Astrocyte (in vitro differentiated cells and primary cell): ENCODE measurements at places on chromosomes 7 and 10. TPM values are rescaled to one million over a fixed set of nuclear protein-coding genes. Genes with fewer than 3 reads are reported as not detected.

DNA sequence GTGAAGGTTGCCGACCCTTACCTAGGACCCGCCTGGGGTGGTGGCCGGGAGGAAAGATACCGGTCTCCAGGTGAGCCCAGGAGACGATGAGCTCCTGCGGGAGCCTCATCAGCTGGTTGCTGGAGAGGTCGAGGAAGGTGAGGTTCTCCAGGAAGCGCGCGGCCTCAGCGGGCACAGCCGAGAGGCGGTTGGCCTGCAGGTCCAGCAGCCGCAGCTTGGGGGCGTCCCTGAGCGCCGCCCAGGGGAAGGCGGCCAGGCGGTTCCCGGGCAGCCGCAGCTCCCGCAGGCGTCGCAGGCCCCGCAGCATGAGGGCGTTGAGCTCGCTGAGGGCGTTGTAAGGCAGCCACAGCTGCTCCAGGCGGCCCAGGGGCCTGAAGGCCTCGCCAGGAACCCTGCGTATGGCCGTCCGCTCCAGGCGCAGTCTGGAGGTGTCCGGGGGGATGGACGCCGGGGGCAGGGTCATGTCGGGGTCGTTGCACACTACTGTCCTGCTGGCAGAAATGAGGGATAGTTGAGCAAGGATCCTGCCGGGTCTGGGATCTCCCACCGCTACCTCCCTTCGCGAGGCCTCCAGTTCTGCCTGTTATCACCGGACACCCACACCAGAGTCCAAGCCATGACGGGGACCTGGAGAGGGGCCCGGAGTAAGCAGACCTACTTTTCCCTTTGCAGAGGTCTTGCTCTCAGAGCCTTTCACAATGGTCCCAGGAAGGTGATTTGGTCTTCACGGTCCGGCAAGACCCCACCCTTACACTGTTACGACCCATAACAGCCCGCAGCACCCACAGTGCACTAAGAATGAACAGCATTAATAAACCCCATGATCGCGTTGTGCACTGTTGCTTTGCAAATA is 3.9 kb downstream of the LRIT1 start:
- no peak for DNase-seq

GRCh38 chr10:2729197-2729596 is 338.2 kb upstream of the PFKP start:
- no peak for DNase-seq

DNA sequence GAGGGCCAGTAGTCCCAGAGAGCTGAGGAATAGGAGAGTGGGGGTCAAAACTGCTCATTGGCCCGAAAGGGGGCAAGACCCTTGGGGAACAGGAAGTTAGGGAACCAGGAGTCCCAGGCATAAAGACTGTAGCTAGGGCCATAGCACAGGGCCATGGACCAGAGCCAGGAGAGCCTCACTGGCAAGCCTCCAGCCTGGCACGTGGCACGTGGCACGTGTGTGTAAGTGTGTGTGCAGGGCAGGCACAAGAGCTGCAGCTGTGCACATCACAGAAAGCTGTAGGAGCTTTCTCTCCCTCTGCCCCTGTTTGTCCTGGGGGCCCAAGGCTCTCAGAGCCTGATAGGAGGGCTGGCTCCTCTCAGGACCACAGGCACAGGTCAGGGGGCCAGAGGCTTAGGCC is 47.8 kb upstream of the SLF2 start:
- DNase-seq: no peak

GRCh38 chr10:79904671-79905321 is 44.1 kb downstream of the SFTPD start:
- peak; percentile 63 for DNase-seq

GRCh38 chr7:55178292-55178862 is 159.6 kb downstream of the EGFR start:
- no peak for DNase-seq

DNA sequence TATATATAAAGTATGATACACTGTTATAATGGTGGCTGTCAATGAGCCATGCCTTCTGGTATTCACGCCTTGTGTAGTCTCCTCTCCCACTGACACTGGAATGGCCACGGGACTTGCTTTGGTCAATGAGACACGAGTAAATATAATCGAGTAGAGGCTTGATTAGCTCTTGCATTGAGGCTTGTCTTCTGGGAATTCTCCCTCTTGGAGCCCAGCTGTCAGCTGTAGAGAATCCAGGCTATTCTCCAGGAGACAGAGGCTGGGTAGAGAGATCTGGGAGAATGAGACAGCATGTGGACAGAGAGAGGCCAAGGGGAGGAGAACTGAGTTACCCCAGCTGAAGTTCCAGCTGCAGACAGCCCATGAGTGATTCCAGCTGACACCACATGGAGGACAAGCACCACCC is 25.2 kb upstream of the PLCE1 start:
- no peak for DNase-seq

GRCh38 chr10:26214551-26215395 is 1.8 kb upstream of the GAD2 start:
- DNase-seq: no peak

DNA sequence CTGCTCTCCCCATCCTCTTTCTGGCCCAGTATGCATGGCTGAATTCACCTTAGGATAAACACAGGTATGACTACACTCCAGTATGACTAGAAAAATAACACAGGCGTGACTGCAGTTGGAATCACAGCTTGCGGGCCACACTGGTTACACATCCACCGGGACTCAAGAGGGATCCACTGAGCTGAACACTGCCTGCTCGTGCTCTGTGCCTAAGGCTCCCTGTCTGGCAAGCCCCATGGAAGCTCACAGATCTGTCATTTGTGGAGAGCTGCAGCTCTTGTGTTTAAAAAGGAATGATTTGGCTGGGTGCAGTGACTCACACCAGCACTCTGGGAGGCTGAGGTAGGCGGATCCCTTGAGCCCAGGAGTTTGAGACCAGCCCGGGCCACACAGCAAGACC is 26.8 kb downstream of the VOPP1 start:
- DNase-seq: peak; percentile 80

DNA sequence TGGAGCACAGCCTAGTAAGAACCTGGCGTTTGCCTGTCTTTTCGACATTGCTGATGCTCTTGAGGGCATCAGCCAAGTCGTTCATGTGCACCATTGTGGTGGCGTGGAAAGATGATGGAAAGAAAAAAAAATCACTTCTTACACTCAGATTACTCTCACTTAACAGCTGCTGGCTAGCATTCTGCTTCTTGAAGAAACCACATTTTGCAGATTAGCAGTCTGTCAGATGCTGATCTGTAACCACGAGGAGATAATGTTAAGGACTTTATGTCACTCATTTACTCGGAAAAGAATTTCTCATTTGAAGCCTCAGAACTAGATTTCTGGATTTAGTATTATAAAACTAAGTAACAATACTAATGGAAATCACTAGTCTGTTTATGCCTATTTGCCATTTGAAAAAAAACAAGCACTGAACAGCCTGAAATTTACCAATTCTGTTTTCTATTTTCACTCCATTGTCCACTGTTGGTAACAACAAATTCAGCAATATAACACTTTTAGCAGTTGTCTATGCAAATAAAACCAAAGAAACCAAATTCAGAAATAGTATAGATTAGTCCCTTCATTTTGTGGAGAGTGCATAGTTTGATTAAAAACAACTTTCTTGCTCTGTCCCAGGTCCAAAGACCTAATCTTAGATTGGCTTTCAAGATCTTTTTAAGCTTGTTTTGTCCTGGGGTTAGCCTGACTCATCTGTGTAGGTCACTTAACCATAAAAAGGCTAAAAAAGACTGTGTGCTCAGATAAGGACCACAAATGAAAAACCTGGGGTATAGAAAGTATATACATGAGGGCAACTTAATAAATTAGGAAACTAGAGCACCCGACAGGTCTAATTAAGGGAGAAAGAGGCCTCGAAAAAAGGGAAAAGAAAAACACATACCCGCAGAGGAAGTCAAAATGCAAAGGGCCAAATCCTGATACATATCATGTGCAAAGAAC is 67.5 kb downstream of the NT5C2 start:
- DNase-seq: peak; percentile 80

ZC3HAV1 gene
- 63.0 and 63.8 TPM in 2 replicates for total RNA-seq

GRCh38 chr7:118252087-118252486 is 27.6 kb downstream of the ANKRD7 start:
- no peak for DNase-seq

SFTPD gene
- 0.22 and 0.27 TPM in 2 replicates for total RNA-seq

GRCh38 chr7:15609287-15609686 is 47.5 kb upstream of the AGMO start:
- no peak for DNase-seq

GRCh38 chr10:119656760-119657159 is 5.6 kb downstream of the BAG3 start:
- no peak for DNase-seq

- DNase-seq: peak; percentile 12
Measured at GRCh38 chr10:104391150-104391968, 37.7 kb downstream of the CFAP58 start.

DNA sequence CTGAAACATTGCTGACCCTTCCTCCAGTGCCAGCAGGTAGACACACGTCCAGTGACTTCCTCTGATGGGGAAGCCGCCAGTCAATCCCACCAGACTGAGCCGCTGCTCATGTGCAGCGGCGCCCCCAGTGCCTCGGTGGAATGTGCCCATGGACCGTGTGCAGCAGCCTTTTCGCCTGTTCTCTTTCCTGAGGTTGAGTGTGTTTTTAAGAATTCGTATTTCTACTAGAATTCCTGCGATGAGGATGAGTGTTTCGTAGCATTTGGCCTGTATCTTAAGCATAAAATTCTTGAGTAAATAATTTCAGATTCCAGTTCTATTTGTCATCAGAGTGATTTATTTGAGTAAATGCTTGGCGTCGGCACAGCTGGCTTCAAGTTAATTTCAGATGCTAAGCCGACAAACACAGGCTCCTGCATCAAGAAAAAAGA is 35.4 kb downstream of the BNIP3 start:
- peak; percentile 94 for DNase-seq

GRCh38 chr7:17422966-17423365 is 124.5 kb downstream of the AHR start:
- peak; percentile 91 for DNase-seq

GRCh38 chr10:42934351-42934811 is 142.5 kb upstream of the RET start:
- DNase-seq: no peak

TMEM236 gene
- total RNA-seq: 0.14 and 0.43 TPM in 2 replicates

GPR37 gene
- 9.0 and 9.8 TPM in 2 replicates for total RNA-seq

GRCh38 chr10:43569681-43570080 is 4.7 kb downstream of the ZNF239 start:
- no peak for DNase-seq

SEPTIN7 gene
- total RNA-seq: 330 and 339 TPM in 2 replicates

DNA sequence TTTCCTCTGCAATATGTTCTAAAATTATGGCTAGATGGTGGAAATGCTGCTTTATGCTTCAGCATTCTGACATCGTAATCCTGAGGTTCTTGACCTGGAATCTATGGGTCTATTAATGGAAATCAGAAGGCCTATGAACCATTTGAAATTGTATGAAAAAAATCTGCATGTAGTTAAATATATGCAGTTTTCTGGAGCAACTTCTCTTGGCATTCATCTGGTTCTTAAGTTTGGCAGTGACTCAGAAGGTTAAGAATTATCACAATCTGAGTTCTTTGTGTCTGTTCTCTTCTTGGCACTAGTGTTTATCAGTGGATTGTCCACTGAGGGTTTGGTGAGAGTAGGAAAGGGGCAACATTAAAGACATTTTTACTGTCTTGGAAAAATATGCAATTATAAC is 71.1 kb upstream of the FZD1 start:
- DNase-seq: peak; percentile 39

- no peak for DNase-seq
Measured at GRCh38 chr10:58833771-58834561, 321.3 kb downstream of the BICC1 start.

RTKN2 gene
- 8.4 and 8.9 TPM in 2 replicates for total RNA-seq

GRCh38 chr10:70605161-70605560 is 2.6 kb upstream of the PRF1 start:
- DNase-seq: no peak

DNA sequence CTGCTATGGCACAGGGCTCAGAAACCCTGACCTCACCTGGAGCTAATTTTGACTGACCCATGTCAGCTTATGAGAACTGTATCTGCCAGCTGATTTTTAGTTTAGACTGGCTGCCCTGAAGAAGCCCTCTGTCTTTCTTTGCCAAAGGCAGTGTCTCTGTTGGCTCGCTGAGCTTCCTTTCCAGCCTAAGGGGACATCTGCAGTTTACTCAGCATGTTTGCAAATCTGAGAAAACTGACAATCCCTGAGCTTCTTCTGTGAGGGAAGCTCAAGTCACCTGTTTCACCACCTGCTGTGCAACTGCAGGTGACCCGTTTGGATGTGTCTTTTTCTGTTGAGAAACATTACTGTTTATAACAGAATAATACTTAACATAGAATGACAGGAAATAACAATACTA is 46.0 kb downstream of the PRKAR2B start:
- no peak for DNase-seq

C10orf53 gene
- not detected in 2 replicates for total RNA-seq

CPED1 gene
- total RNA-seq: 6.0 and 6.1 TPM in 2 replicates

GSAP gene
- 2.7 and 4.1 TPM in 2 replicates for total RNA-seq

NODAL gene
- total RNA-seq: 0.43 TPM in 1 of 2 replicates, not detected in the other

TRIM4 gene
- total RNA-seq: 4.1 and 4.6 TPM in 2 replicates

DNA sequence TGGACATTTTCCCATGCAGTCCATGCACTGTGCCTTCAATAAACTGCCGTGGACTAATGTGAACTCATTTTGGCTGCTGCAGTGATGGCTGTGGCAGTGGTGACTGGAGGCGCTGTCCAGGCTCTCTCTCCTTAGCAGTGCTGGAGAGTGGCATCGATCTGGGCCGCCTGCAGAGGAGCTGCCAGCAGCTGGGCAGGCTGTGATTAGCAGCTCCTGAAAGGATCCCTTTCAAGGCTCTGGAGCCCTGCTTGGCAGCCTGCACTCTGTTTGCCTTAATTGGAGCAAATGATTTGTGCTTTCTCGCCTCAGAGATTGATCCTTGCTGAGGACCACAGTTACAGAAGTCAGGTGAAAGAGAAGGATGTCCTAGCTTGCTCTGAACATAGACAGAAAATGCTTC is 130.1 kb upstream of the VWC2 start:
- no peak for DNase-seq

GRCh38 chr10:25959540-25960232 is 25.7 kb downstream of the MYO3A start:
- DNase-seq: no peak
